ENCODE measurements at places on chromosomes 4 and X.

- DNase-seq = no peak
These were observed 926.6 kb downstream of the STIM2 start for GRCh38 chr4:27787195-27787594.

- DNase-seq = no peak
These were observed 7.3 kb upstream of the ARHGAP10 start for GRCh38 chr4:147724468-147725201.

DNA sequence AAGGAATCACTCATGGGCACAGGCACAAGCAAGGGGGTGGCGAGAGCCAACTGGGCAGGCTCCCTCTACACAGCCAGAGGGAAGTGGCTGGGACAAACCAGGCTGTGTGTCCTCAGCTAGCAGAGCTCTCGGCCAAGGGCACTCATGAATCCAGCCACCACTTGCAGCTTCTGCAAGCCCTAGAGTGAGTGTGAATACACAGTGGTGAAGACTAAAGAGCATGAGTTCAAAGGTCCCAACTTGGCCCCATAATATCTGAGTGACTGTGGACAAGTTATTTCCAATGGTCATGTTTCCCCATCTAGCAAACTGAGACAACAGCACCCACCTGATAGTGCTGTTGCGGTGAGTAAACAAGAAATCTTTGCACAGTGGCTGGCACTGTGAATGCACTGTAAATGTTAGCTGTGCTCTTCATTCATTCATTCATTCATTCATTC, 51.7 kb downstream of the ADGRG2 start:
- no peak for DNase-seq

DNA sequence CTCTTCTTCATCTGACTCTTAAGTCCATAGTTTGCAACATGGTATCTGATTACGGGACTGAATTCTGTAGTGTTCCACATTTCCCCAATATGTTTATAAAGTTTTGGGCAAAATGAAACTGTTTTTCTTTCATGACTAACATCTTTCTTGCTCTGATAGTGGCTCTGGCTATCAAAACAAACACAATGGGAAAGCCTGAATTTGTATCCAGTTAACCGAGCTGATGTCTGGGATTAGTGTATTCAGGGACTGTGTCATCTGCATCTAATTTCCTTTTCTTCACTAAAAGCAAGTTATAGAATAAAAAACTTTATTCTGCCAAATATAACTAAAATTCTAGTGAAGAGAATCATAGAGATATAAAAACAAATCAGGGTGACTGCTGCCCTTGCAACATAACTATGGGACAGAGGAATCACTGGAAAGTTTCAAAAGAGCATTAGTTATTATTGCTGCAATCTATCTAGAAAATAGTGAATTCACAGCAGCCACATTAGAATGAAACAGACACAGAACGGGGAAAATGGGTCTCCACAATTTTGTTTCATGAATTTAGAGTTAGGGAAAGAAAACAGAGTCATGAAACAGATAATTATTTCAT, 61.3 kb downstream of the ANTXR2 start:
- DNase-seq = no peak

DNA sequence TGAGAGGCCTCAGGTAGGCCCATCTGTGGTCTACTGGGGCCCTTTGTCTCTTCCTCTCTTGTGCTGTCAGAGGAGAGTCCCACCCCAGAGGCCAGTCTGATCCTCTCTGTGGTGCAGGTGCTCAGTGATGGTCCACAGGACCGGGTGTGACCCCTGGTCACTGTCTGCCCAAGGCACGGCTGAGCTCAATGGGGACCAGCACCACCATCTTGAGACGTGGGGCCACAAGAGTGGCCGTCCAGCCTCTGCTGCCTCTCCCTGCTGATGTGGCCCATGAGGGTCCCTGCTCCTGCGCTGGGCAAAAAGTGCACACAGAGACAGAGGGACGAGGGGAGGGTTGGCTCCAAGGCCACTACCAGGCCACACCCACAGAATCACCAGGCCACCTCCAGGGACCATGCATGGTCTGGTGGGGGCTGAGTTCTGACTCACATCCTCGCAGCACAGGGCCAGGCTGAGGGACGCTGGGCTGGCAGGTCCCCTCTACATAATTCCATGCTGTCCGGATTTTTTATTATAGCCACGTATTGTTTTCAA, 88.3 kb downstream of the FAM53A start:
- no peak for DNase-seq

DNA sequence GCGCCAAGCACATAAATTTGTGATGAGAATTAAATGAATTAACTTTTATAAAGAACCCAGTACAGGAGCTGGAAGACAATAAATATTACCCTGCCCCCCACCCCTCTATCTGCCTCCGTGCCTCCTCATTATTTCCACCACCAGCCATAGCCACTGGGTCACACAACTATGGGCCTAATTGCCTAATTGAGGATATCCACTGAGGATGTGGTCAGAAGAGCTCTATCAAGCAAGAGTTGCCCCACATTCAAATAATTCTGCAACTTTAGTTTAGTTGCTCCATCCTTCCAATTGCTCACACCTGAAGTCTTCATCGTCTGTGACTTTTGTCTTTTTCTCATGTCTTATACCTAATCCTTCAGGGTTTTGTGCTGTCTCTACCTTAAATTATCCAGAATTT, 9.5 kb upstream of the CXCL8 start:
- no peak for DNase-seq

GRCh38 chr4:147773261-147774184, 41.6 kb downstream of the ARHGAP10 start:
- no peak for DNase-seq

DNA sequence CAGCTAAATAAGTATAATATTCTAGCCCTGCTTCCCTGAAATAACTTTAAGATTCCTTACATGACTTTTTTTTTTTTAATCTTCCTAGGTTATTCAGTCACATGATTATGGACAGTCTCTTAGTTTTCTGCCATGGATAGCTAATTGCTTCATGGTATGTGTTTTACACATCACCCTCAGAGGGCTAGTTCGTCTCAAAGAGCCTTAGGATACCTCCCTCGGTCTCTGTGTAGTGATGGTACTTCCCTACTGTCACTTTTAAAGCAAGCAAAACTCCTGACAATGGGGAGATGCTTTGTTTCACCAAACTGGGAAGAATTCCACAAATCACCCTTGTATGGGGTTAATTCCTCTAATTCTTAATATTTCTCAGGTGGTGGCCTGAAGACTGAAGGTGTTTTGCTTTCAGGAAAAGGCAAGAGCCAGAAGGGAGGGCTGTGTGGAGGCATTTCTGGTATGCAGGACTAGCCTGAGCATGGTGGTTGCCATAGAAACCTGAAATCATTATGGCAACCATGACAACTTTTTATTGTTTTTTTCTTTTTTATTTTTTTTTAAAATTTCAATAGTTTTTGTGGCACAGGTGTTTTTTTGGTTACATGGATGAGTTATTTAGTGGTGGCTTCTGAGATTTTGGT, 70.4 kb downstream of the BEX3 start:
- no peak for DNase-seq

All from activated CD4-positive, alpha-beta T cell treated with anti-CD3 and anti-CD28 coated beads, Interleukin-10, Interleukin-2, amounts not matched to agents 100 ng/mL and 50 ng/mL, durations not matched to agents 16 hours and 8 hours (primary cell).